ENCODE measurements at places on chromosomes 1 and 21.

DNA sequence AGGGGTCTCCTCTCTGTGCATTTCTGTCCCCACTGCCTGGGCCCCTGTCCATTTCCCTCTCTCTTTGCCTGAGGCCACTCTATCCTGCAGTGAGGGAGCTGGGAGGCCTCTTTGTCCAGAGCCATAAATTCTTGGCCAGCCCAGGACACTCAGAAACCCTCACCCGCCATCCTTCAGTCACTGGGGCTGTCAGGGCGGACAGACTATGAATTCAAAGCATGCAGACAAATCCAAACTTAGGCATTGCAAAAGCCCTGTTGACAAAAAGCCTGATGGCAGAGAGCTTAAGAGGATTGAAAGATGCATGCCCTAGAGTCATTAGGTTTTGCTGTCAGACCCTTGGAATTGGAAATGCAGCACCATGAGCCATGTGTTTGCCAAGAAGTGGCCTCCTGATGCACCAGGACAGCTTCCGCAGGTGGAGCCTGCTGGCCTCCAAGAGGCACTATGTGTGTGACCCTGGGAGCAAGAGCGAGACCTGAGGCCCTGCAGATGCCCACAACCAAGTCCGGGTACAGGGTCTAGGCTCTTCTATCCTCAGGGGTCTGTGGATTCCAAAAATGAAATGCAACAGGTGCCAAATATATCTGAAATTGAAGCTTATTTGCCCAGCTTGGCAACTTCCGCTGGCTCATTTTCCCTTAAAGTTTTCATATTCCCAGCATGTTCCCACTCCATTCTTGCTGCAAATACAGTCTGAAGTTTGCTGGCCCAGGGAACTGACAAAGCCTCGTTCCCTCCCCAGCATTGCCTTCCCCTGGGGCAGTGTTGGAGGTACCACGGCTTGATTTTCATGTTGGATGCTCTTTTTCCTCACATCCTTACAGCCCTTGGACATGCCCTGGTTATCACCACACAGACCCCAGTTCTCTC is 177.9 kb downstream of the PGBD5 start:
- DNase-seq, result no peak

DNA sequence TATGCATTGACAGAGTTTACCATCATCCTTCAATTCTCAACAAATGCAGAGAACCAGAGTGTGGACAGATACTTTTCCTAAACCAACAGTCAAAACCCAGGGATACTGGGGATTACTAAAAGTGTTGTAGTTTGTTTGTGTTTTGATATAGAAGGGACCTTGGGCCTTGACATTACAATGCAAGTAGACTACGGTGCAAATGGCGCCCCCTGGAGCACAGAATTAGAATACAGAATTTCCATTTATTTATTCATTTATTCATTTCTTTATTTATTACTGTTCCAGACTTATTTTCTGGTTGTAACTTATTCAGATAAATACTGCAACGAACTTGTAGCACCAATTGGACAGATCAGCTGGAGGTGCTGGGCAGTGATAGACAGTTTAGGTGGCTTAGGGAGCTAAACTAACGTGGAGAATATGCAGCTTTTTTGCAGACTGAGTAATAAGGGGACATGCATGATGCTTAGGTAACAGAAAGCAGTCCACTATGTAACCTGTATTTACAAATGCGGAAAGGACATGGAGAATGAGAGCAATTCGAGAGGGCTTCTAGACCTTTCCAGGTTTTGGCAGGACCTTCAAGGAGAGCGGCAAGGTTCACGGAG is 42.6 kb downstream of the KIRREL1 start:
- no peak for DNase-seq

DNA sequence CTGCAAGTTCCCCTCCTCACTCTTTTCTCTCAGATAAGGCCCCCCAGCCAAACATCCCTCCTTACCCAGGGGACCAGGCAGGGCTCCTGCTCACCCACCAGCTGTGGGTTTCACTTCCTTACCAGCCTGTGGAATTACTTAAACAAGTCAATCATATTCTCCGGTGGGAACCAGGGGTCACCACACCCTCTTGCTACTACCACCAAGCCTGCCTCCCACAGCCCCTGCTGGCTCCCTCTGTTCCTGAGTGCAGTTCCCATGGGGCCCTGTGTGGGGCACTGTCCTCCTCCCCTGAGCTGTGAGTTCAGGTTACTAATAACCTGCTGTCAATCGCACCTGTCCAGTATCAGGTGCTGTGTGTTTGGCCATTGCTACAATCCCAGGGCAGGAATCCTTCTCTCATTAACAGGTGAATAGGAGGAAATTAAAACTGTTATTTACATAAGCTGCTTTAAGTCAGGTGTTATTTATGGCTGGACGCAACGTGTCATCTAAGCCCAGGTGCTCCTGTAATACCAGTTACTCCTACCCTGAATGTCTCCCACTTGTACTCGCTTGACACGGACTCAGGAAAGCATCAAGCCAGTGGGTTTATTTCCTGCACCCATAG is 53.1 kb upstream of the LBR start:
- DNase-seq, result no peak

- DNase-seq, result no peak
Observed at GRCh38 chr1:82273816-82274215, 473.1 kb downstream of the ADGRL2 start.
